ENCODE measurements at places on chromosomes 3 and 15. TPM values are rescaled to one million over a fixed set of nuclear protein-coding genes. Genes with fewer than 3 reads are reported as not detected.

DNA sequence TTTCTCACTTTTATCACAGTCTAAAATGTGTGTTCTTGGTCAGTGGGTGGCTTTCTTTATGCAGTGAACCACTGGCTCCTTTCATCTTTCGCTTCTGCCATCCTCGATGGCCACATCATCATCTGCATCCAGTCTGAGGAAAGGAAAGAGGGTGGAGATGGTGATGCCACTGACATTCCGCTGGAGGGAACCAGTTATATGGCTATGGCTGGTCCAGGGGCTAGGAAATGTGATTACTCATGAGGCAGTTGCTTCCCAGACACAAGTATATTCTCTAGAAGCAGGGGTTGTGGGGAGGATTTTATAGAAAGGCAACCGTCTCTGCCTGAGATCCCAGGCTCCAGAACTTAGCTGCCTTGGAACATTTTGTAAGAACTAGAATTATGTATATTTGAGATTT lies 246.7 kb upstream of the AZI2 start:
- DNase-seq = no peak

GRCh38 chr3:57956833-57957174 lies 51.4 kb upstream of the FLNB start:
- DNase-seq = no peak

- DNase-seq = no peak
Observed at GRCh38 chr3:147122350-147122749, 284.0 kb downstream of the ZIC4 start.

Gene DPPA2
- not detected for total RNA-seq

Gene ANKDD1A
- total RNA-seq = 19.3 TPM

DNA sequence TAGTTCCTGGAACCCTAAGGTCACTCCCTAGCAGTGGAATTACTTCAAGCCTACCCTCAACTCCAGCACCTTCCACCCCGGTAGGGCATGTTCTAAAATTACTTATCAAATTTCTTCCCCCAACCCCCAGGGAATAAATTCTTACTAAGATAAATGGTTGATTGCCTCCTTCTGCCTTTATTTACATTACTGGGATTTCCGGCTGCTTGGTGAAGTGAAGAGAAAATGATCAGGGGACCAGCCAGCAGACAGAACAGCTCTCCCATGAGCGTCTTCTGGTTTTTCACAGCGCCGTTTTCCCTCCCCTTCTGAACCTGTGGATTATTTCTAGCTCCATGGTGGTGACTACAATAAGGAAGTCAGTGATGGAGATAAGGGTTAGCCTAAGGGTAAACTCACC lies 521.5 kb upstream of the PPP2R3A start:
- DNase-seq = no peak

Gene RYR3
- 0.48 TPM for total RNA-seq

Gene C3orf85
- total RNA-seq = not detected

DNA sequence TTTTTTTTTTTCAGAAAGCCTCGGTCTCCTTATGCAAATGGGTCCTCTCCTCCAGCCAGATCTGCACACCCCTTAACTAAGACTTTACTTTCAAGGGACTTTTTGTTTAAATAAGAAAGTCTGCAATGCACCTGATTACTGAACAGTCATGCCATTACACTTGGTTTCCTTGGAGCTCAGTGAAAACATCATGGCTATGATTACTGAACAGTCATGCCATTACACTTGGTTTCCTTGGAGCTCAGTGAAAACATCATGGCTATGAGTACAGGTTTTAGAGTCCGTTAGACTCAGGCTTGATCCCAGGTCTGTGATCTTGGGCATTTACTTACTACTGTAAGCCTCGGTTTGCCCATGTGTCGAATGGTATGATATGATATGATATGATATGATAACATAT lies 10.1 kb downstream of the ENTPD3 start:
- DNase-seq = no peak

Gene CADM2
- 17.3 TPM for total RNA-seq

- DNase-seq = no peak
Observed at GRCh38 chr3:150922611-150923010, 17.4 kb upstream of the MINDY4B start.
